Mucosa of descending colon (tissue), 3 donors: ENCODE measurements at places on chromosomes 1 and 21.
A peak's percentile ranks its signal among the peaks of the same experiment; 100 is the strongest.

DNA sequence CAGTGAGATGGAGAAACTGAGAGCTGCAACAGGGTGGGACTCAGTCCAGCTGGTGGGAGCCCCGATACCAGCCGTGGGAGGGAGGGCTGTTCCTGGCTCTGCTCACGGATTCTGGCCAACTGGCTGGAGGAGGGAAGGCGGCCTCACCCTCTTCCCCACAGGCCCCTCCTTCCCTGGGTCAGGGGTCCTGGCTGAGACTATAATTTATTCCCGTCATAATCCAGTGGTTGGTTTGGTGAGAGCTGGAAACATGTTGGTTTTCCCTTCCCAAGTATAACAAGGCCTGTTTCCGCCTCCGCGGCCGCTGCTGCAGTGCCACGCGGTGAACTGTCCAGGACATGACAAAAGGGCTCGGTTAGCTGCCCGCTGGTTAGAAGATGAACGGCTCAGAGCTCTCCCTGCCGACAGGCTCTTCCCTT, 10.0 kb downstream of the PTPRF start:
- peak; percentile 52 for DNase-seq

DNA sequence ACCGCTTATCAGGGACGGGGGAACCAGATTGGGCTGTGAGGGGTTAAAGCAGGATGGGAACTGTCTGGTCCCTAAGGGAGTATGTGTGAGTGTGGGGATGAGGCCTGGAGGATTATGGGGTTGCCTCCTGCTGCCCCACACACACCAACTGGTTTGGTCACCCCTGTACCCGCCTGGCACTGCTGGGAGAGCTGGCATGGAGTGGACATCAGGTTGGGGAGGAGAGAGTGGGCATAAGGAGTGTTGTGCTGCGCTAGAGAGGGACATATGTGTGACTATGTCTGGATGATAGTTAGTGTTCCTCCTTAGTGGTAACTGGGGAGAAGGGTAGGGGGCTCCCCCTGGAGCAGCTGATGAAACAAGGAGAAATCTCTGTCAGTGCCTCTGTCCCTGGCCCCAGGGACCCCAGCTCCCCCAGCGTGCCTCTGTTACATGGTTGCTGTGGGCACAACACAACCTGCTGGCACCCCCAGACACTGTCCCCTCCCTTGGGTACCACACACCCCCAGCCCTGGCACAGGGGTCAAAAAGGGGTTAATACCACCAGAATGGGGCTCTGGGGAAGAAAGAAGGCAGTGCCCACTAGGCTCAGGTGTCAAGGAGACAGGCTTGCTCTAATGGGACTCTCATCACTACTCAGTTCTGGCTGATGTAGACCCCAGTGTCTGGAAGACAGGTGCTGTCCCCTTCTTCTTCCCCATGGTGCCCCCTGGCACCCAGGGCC, 1.9 kb downstream of the ZBTB7B start:
- peak; percentile 63 for DNase-seq

GRCh38 chr1:58454807-58455206, 91.7 kb downstream of the OMA1 start:
- no peak for DNase-seq

DNA sequence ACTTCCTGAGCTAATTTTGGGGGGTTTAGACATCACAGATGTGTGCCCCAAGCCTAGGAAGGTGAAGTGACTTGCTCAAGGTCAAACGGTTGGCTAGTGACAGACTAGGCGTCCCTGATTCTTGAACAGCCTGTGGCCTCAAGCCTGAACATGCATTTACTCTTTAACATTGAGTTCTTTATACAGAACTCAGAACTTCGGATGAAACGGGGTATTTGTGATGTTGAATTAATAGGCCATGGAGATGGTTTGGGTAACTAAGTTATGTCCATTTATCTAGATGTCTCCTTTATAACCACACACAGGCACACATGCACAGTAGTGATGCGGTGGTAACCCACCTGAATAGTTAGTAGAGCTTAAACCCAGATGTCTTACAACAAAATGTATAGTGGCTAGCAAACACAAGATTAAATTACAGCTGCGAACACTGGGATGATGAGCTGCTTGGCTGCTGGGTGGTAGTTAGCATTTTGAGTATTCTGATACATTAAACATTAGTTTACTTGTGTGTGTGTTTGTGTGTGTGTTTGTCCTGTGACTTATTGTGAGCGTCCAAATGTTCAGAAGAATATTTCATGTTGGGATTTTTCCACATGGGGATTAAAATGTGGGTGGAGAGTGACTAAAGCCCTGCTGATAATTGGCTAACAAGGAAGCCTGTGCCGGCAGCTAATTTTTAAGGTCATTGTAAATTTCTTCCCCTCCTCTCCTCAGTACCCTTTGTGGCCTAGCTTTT, 2.3 kb downstream of the ATP1A1 start:
- no peak for DNase-seq

DNA sequence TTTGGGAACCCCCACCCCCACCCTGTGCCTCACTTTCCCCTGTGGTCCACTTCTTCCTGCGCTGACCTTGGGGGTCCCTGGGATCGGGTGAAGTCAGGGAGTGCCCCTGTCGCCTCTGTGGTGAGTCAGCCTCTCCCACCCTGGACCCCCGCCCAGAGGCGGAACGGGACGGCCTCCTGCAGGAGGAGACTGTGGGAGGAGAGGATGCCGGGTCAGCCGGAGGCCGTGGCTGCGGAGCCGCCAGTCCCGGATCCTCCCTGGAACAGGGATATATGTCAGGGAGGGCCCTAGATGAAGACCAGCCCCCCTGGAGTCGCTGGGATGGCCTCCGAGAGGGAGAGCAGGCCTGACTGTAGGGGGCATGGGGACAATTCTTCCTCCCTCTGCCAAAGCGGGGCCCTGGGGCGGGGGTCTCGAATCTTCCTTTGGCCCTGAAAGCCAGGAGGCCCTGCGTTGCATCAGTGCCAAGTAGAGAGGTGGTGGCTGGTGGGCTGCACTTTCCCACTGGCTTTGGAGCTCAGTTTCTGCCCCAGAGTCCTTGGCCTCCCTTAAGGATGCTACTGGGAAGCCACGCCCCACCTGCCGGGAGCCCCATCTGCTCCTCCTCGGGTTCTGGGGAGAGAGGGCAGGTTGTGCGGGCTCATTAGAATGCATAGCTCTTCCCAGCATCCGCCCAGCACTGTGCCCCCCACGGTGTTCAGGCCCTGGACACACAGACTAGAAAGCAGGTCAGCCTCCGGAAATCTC, 930 bp downstream of the ARHGEF10L start:
- DNase-seq, result peak; percentile 74
